ENCODE measurements at places on chromosomes 3 and 15.
A peak's percentile ranks its signal among the peaks of the same experiment; 100 is the strongest.

GRCh38 chr3:52524752-52525679 lies 8.6 kb downstream of the NT5DC2 start:
- DNase-seq: no peak

GRCh38 chr15:65302061-65302460 lies 2.4 kb upstream of the RNU5B-1 start:
- no peak for DNase-seq

- DNase-seq: no peak
Observed at GRCh38 chr15:53565721-53566120, 193.7 kb downstream of the WDR72 start.

- DNase-seq: peak; percentile 55
Observed at GRCh38 chr15:29364426-29365078, 94.9 kb upstream of the NSMCE3 start.

DNA sequence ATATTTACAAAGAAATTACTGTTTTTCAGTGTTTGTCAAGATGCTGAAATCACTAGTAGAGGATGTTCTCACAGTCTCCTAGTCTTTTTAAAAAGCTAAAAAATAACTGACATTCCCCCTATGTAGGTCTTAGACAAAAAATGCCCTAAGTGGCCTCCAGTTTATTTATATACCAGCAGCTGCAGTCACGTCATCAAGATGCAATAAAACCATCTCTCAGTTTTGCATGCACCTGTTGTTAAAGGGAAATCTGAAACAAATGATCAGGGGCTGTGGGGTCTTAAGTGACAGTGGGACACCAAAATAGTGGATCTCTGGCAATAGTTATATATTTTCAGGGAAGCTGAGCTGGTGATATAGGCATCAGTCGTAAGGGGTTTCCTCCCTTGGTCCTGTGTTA lies 146.5 kb upstream of the ARPP21 start:
- no peak for DNase-seq

DNA sequence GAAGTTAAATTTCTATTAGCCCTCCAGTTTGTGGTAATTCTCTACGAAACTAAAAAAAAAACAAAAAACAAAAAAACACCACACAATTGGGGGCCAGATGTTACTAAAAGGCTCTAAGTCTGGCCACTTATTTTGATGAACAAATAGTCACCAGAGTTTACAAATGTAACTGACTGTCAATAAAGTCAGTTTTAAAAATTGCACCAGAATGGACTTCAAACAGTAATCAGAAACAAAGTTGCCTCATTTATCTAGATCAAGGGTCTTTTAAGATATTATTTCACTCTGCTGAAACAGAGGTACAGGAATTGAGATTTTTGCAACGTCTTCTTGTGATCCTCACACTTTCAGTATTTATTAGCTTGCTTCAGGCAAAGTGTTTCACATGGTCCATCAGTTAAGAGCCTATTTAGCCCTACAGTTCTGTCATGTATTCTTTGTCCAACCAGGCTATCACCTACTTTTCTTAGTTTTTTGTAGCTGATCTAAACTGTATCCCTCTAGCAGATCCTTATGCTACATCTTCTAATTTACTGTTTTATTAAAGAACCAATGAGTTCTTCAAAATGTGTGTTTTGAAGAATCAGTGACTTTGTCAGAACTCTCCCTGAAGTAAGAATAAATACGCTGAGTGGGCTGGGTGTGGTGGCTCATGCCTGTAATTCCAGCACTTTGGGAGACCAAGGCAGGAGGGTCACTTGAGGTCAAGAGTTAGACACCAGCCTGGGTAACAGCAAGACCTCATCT lies 74.7 kb downstream of the ANKRD28 start:
- no peak for DNase-seq

GRCh38 chr3:100629421-100630127 lies 20.2 kb downstream of the ADGRG7 start:
- peak; percentile 17 for DNase-seq
